Lower lobe of right lung (tissue), 2 donors: ENCODE measurements at places on chromosomes 16 and 17. TPM values are rescaled to one million over a fixed set of nuclear protein-coding genes. Genes with fewer than 3 reads are reported as not detected.

DNA sequence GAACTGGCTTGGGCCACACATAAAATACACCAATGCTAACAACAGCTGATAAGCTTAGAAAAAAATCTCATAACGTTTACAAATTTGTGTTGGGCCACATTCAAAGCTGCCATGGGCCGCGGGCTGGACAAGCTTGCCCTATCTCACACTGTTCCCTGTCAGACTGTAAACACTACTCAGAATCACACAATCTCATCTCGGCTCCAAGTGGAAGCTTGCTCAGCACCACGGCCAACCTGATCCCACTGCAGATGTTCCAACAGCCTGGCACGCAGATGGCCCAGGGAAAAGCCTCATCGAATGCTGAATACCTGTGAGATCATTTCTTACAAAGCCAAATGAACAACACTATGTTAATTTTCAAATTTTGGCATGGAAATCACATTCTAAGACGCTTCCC, 125.8 kb downstream of the ANKRD11 start:
- no peaks in the 10 kb centered on the region for H3K27me3 ChIP-seq
- H3K4me3 ChIP-seq = no peak overlapping the region
- H3K36me3 ChIP-seq = no peaks in the 10 kb centered on the region
- no peak for DNase-seq

- no peak overlapping the region for H3K27ac ChIP-seq
- peaks cover 4% of the 10 kb centered on the region for H3K36me3 ChIP-seq
- peaks cover 3% of the 10 kb centered on the region for H3K4me1 ChIP-seq
- no peaks in the 10 kb centered on the region for H3K27me3 ChIP-seq
- H3K4me3 ChIP-seq = no peak overlapping the region
- no peak for DNase-seq
These were observed 6.2 kb upstream of the BCAS3 start for GRCh38 chr17:60671482-60671881.

DNA sequence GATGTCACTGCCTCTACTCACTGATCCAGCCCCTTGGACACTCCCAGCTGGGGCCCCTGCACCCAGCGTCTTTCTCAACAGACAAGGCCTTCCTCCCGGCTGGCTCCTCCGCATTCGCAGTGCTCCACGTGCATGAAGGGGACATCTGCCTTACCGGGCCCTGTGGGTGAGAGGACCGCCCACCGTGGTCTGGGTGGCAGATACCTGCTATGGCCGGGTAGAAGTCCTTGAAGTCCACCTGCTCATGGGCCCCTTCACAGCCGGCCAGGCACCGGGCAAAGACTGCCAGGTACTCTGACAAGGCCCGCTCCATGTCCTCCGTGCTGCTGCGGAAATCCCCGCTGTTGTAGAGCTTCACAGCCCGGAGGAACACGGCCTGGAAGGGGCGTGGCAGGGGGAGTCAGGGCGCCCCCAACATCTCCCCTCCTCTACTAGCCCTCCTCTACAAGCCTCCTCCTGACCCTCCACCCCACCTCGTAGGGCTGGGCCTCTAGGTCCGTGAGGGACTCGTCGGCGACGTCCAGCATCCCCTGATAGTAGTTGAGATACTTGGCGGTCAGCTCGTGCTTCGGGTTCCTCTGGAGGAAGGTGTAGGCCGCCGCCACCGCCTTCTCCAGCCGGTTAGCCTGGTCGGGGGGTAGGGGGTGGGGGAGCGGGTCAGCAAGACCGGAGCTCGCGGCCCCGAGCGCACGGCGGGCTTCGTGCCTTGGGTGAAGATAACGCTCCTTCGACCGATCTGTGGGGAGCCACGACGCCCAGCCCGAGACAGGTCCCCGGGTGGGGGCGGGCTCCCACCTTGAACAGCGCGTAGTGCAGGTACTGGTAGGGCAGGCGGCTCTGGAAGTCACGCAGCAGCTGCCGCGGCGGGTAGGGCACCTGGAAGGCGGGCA, 845 bp downstream of the P3H4 start:
- no peaks in the 10 kb centered on the region for H3K27me3 ChIP-seq
- H3K4me3 ChIP-seq = peak overlapping the region; percentile 84
- peak overlapping the region; percentile 73 for H3K27ac ChIP-seq
- H3K36me3 ChIP-seq = no peaks in the 10 kb centered on the region

DNA sequence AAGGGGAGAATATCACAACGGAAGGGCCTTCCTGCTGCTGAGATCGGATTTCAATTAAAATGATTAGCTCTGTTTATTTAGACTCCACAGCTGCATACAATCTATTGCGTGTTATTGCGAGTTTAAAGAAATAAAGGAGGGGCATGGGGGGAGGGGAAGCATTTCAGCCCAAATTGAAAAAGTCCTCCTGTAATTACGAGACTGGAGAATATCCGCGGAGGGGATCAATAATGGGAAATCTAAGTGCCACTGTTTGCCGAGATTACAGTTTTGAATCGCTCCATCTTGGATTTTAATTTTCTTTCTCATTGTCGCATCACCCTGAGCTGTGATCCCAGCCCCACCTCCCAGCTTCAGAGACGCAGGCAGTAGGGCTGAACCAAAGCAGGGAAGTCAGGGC, 15.7 kb upstream of the RPL38 start:
- H3K4me1 ChIP-seq = no peaks in the 10 kb centered on the region
- no peaks in the 10 kb centered on the region for H3K27me3 ChIP-seq
- H3K36me3 ChIP-seq = no peaks in the 10 kb centered on the region
- H3K4me3 ChIP-seq = no peak overlapping the region
- H3K27ac ChIP-seq = no peak overlapping the region

DNA sequence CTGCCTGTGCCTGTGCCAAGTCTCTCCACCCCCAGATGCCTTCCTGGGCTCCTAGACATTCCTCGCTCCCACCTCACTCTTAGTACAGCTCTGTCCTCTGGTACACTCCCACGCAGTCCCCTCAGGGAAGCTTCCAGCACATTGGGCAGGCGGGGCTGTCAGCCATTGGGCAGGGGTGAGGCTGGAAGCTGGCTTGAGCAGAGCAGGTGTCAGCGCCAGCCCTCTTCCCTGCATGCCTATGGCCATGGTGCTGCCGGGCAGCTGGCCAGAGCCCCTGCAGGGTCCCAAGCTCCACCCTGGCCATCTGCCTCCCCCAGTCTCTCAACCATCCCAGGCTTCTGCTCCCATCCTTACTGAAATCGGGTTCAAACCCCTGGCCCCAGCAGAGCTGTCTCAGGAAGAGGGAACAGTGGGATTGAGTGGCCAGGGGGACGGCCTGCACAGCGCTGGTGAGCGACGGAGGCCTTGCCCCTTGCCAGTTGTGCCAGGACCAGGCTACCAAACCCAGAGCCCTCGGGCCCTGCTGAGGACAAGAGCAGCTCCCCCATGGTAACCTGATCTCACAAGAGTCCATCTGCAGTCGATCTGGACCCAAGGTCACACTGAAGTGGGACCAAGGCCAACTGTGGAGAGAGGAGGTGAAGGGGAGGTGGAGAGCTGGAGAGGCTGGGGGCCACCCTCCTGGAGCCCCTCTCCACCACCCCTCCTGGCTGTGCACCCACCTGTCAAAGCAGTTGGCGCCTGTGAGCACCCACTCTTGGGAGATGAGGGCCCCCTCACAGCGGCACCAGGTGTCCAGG, 2.4 kb upstream of the B9D1 start:
- no peaks in the 10 kb centered on the region for H3K27me3 ChIP-seq
- H3K27ac ChIP-seq = no peak overlapping the region
- no peak overlapping the region for H3K4me3 ChIP-seq
- DNase-seq = no peak
- H3K36me3 ChIP-seq = no peaks in the 10 kb centered on the region

- no peak for DNase-seq
- no peak overlapping the region for H3K4me3 ChIP-seq
- no peaks in the 10 kb centered on the region for H3K27me3 ChIP-seq
- no peak overlapping the region for H3K27ac ChIP-seq
- peaks cover 95% of the 10 kb centered on the region for H3K36me3 ChIP-seq
These were observed 19.9 kb downstream of the CRAMP1 start for GRCh38 chr16:1631931-1632637.

DNA sequence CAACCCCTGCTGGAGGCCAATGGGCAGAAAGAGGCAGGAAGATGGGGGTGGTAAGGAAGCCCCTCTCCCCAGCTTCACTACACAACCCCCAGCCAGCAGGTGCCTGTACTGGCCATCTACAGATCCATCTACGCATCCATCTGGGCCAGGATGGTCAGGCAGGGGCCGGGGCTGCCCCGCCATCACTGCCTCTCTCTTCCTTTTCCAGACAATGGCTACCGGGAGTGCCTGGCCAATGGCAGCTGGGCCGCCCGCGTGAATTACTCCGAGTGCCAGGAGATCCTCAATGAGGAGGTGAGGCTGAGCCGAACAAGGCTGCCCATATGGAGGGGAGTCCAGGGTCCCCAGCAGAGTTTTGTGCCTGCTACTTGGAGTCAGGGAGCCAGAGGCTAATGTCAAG, 23.5 kb upstream of the SPPL2C start:
- no peaks in the 10 kb centered on the region for H3K4me1 ChIP-seq
- DNase-seq = no peak

- H3K27ac ChIP-seq = no peak overlapping the region
- H3K36me3 ChIP-seq = no peaks in the 10 kb centered on the region
- H3K4me1 ChIP-seq = no peaks in the 10 kb centered on the region
These were observed 79.8 kb downstream of the AMFR start for GRCh38 chr16:56345406-56346050.

- peak; percentile 84 for DNase-seq
- peak overlapping the region; percentile 11 for H3K4me3 ChIP-seq
- peaks cover 10% of the 10 kb centered on the region for H3K4me1 ChIP-seq
- H3K27ac ChIP-seq = no peak overlapping the region
These were observed 9.1 kb upstream of the ARL5C start for GRCh38 chr17:39174920-39175694.

DNA sequence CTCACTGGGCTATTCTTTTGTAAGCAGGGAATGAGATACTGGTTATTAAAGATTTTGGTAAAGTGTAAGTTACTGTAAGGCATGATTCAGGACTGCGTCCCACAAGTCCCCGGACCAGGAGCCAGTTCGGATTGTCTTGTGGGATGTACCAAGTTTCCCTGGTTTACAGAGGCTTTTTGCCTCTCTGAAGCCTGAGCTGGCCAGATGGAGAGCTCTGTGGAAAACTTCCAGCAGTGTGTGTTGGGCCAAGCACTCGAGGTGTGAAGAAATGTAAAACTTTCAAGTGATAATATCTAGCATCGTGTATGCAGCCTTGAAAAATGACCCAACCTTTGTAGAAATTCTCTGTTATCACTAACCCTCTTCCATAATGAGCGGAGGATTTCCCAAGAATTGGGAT, 2.4 kb downstream of the EPN2 start:
- no peak overlapping the region for H3K4me3 ChIP-seq
- peak overlapping the region; percentile 88 for H3K27ac ChIP-seq
- H3K27me3 ChIP-seq = no peaks in the 10 kb centered on the region
- H3K4me1 ChIP-seq = peaks cover 48% of the 10 kb centered on the region

Gene MYH2
- total RNA-seq = 0.06 TPM

Gene CCL8
- 1.6 TPM for total RNA-seq

Gene KRT25
- total RNA-seq = not detected

Gene TBX6
- 1.6 TPM for total RNA-seq

Gene BLMH
- total RNA-seq = 27.4 TPM

Gene KIFC3
- total RNA-seq = 70.9 TPM

Gene SOST
- total RNA-seq = not detected
